Activated CD4-positive, CD25-positive, alpha-beta regulatory T cell (primary cell): ENCODE measurements at places on chromosomes 16 and 17.
A peak's percentile ranks its signal among the peaks of the same experiment; 100 is the strongest.

DNA sequence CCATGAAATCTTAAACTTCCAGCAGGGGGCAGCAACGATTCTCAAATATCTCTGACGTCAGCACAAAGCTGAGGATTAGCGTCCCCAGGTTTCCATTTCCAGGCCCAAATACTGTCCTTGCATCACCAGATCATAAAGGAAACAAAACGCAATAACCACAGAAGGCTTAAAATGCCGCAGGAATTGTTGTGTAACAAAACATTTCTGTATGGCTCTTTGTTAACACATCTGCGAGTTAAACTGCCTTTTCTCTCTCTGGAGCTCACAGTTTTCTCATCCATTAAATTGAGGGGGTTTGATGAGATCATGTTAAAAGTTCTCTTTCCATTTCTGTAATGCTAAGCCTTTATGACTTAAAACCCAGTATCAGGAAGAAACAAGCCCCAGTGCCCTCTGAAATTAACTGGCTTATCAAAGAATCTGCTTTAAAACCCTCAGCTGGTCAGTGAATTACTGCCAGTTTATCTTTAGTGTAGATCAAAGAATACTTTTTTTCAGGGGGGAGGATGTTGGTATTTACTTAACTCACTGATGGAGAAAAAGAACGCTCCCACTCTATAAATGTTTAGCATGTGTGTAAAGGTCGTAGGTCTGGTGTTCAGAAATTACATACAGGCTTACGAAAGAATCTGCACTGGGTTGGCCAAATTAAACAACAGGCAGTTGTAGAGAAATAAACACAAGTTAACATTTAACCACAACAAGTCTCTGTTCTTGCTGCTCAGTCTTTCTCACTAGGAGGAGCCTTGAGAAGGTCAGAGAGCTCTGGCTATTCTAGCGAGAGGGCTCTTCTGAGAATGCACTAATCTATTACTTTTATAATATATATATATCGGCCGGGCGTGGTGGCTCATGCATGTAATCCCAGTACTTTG, 10.6 kb upstream of the TERF2 start:
- DNase-seq: peak; percentile 28

DNA sequence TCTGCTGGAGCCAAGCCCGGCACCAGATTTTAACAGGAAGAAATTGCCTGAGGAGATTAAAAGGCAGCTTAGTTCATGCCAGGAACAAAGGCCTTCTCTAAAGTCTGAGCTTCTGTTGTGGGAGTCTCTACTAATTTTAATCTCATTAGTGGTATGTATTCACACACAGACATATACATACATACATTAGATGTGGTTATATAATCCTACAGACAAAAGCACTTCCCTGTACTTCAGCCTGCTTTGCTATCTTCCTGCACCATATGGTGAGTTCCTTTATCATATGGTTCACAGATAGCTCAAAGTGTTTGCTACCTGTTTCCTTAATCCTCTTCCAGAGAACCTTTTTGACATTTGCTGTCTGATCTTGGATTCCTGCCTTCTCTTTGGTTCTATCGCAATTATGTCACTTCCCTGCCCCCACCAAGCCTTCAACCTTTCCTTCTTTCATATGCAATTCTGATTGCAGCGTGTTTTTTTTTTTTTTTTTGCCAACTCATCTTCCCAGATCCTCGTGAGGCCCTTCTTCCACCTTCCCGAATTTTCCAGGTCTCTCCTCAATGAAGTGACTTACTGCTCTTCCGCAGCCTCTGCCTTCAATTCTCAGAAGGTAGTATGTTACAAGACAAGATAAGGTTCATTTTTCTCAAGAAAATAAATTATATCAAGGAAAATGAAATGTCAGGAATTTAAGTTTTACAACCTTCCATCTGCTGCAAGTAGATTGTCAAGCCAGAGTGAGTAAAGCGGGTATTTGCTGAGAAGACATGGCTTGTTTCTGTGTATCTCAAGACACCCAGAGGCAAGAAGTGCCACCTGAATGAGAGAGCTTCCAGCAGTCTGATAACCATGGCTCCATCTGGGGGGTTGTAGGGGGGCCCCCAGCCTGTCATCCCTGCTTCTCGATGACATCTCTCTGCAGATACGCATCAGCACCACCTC, 120.2 kb upstream of the CACNG3 start:
- no peak for DNase-seq

DNA sequence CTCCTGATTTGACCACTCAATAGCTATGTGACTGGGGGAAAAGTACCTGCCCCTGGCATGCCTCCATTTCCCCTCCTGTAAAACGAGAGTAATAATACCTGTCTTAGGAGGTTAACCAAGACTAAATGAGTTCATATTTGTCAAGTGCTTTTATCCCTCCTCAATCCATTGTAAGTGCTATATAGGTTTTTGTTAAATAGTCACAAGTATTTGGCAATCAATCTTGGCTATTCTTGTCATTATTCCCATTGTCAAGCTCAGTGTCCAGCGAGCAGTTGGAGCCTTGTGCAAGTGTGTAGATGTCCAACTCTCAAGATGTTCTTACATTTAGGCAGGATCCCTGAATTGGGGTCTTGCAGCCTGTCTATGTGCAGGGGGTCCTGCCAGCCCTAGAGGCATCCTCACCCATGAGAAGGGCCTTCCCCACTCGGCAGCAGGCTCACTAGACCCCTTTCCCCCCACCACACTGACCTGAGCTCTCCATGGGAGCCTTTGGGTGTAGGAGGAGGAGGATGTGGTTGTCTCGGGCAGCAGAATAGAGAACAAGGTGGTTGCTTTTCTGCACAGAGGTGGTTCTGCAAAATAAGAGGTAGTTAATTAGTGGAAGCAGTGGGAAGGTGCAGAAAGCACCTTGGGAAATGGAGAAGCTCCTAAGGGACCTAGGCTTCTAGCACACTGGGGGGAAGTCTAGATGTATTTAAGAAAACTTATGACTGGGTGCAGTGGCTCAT, 18.0 kb downstream of the PIK3R6 start:
- no peak for DNase-seq

- peak; percentile 75 for DNase-seq
Observed at GRCh38 chr17:62478424-62478879, at the start of gene TLK2. TSS of gene TLK2 (plus strand) at chr17:62478825. CDS start at chr17:62481126, 2,301 bp downstream.

DNA sequence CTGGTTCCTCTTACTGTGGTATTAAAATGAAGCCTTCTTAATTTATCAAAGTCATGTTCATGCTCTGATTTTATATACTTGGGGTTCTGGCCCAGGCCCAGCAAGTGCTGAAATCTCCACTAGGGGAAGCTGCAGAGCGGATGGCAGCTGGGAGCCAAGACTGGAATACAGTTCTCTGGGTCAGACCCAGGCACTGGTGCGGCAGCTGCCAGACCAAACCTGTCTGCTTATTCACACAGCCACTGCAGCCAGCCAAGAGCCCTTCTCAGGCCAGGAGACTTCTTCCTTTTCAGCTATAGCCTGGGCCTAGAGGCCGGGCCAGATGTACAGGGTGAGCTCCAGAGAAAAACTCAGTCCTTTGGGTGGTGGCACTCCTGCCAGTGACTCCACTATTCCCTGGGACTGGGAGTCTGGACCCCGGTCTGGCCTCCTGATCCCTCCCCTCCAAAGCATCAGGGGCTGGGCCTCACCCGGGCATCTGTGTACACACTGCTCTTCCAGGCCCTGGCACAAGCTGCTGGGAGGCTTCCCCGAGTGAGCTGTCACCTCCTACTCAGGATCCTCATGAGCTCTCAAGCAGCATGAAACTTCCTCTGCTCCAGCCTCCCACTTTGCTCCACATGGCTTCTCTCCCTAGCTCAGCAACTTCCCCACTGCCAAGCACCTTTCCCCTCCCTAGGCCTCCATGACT, 24.4 kb downstream of the ATP6V0D1 start:
- DNase-seq: no peak

- no peak for DNase-seq
Observed at GRCh38 chr17:17120701-17121100, 78.4 kb downstream of the MPRIP start.

- no peak for DNase-seq
Observed at GRCh38 chr17:80146121-80147034, 550 bp downstream of the EIF4A3 start.

DNA sequence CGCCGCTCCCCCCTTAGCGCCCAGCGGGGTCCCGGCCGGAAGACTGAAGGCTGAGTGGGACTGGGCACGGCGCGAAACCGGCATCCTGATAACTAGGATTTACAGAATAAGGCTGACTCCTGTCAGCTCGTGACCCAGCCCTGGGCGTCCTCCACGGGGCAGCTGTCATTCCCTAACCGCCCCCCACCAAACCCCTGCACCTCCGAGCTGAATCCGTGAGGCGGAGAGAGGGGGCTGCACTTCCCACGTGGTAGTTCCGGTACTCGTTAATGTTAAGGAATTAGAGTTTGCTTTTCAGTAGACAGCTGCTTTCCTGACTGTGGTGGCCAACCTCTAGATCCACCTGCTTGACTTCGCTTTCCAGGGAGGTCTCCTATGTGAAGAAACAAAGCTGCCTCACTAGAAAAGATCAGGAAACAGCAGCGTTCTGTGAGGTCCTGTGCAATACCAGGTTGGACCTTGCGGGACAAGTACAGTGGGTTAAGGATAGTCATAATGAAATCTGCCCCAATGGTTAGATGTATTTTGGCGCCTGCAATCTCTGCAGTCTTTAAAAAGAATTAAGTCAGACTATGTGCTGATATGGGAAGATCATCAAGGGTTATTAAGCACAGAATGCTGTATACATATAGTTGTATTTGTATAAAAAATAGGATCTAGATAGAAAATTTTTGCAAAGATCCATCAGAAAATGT, 1.1 kb upstream of the WBP2 start:
- no peak for DNase-seq

GRCh38 chr16:73286346-73287267, 238.7 kb upstream of the ZFHX3 start:
- DNase-seq: no peak

DNA sequence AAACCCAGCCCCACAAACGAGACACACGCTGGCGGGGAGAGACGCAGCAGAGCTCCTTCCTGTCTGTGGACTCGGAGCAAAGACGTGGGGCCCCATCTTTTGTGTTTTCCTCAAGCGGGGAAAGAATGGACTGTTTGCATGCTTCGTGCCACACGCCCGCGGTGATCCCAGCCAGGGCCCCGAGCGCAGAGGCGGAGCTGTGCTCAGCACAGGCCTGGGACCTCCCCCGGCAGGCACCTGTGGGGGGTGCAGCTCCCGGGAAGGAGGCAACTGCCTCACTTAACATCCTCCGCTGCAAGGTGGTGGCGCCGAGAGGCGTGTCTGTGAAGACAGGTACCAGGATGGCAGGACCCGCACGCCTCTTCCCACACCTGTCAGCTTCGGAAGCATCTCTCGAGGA, 19.1 kb downstream of the TRARG1 start:
- DNase-seq: no peak

- DNase-seq: no peak
Observed at GRCh38 chr16:26747760-26748159, 319.0 kb upstream of the C16orf82 start.

DNA sequence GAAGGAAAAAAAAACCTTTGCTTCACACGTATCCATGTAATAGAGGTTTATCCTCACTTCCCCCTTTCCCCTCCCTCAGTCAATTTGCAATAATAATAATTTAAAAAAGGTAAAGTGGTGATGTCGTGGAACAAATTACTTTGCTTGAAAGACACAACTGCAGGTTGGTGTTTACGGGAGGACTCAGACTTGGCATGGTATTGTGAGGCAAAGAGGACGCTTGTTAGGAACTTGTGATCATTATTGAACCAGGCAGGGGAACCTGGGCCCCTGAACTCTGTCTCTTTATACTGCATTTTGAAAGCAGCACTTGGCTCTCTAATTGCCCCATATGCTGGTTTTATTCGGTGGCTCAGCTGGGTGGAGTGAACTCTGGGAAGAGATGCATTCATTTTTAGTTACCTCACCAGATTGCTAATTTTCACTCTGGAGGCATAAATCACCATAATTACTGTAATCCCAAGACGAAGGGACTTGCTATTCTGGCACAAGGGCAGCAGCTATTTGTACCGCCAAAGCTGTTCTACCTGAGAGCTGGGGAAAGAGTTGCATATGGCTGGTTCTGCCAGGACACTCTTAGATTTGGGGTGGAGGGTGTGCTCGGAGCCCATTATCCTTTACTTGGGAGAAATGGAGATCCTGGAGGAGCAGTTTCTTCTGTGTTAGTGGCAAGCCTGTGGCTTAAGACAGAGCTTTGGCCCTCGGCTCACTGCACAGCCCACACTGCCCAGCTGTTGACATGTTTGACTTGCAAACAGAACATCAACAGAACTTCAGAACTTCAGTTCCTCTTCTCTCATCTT, 5.7 kb upstream of the DHX8 start:
- no peak for DNase-seq

DNA sequence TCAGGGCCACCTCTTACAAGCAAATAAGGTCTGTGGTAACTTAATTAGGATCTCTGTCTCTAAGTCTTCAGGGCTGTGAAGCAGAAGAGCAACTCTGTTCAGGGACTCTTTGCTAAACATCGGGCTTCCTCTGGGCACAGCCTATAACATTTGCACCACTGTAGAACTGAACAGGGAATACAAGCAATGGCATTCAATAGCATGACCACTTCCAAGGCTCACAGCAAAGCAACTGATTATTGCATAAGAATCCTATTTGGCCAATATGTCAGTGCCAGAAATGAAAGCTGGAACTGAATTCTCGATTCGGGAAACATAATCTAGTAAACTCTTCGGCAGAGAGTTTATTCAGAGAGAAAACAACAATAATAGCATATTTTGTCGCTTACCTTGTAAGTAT, 92.2 kb upstream of the AMZ2 start:
- DNase-seq: no peak

DNA sequence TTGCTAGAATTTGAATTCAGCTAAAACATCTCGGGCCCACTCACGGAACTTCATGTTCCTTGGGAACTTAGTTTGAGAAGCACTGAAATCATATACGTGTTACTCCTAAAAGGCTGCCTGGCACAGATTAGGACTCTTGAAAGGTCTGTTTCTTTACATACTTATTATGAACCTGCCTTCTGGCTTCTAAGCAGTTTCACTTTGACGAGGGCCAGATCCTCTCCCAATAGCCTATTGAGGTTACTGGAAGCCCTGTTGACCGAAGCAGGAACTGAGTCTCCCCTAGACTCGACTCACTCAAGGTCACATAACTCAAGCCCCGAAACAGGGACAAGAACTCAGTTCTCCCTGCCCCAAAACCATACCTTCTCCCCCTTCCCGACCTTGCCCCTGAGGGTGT, 121.9 kb upstream of the PLCG2 start:
- no peak for DNase-seq

DNA sequence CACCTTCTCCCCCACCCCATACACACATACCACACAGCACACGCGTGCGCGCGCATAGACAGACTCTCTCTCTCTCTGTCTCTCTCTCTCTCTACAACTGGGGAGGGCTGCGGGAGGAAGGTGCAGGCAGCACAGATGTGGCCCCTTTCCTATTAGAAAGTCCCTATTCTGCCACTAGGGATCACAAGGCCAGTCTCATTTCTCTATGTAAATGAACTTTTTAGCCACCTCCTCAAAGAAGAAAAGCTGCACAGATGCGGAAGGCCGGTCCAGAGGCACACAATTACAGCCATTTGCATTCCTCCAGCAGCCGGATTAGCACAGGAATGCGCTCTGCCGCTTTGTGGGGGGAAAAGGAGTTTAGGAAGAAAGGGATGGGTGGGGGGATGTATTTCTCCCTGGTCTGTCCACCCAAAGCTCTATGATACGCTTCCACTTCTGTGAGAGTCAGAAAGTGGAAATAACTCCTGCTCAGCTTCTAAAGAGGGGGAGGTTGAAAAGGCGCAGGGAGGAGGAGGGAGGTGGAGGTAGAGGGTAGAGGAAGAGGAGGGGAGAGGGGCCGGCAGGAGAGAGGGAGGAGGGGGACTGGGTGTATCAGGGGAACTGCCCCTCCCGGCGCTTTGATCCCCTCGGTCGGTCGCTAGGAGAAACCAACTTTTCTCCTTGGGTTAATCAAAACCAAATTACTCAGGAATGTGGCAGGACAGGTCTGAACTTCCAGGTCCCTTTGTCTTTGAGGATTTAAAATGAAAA, 11.7 kb downstream of the ZFHX3 start:
- DNase-seq: no peak

- no peak for DNase-seq
Observed at GRCh38 chr16:13680021-13680889, 239.7 kb upstream of the ERCC4 start.
